ENCODE measurements at places on chromosomes 5 and 9. TPM values are rescaled to one million over a fixed set of nuclear protein-coding genes. Genes with fewer than 3 reads are reported as not detected.

The SPATA31A6 gene
- not detected for total RNA-seq

The SPATA31E1 gene
- total RNA-seq: not detected

The EMB gene
- total RNA-seq: 6.0 TPM

The TIMD4 gene
- 1.2 TPM for total RNA-seq

The HACD4 gene
- 1.1 TPM for total RNA-seq

The FST gene
- 4.5 TPM for total RNA-seq

The SVEP1 gene
- 2.1 TPM for total RNA-seq

The LPAR1 gene
- 21.3 TPM for total RNA-seq

The VDAC1 gene
- total RNA-seq: 402 TPM

The ARHGEF28 gene
- total RNA-seq: 13.3 TPM

The NR5A1 gene
- total RNA-seq: not detected

The SEMA5A gene
- total RNA-seq: not detected

The NEUROG1 gene
- not detected for total RNA-seq

The ADAMTS6 gene
- total RNA-seq: 0.11 TPM

The FBP2 gene
- not detected for total RNA-seq

The IL3 gene
- total RNA-seq: not detected

The CCL28 gene
- 0.14 TPM for total RNA-seq

The ZNF483 gene
- total RNA-seq: 1.0 TPM

The TXNDC8 gene
- not detected for total RNA-seq

The HTR1A gene
- not detected for total RNA-seq

The PCDHB10 gene
- total RNA-seq: not detected

The EQTN gene
- not detected for total RNA-seq

The CYLC2 gene
- total RNA-seq: not detected

The IRX2 gene
- 1.8 TPM for total RNA-seq

The THOC3 gene
- 52.1 TPM for total RNA-seq

The GGTA1 gene
- total RNA-seq: not detected

The ANKRD31 gene
- total RNA-seq: 0.06 TPM

The SLC6A18 gene
- total RNA-seq: not detected

The LCN15 gene
- 0.26 TPM for total RNA-seq

Data from A549 treated with ZK216348 at 1 μM for 4 hours (cell line).